ENCODE measurements at places on chromosomes 5 and 9. TPM values are rescaled to one million over a fixed set of nuclear protein-coding genes. Genes with fewer than 3 reads are reported as not detected.

GRCh38 chr9:4366591-4367330, 66.9 kb upstream of the GLIS3 start:
- no peak for DNase-seq

DNA sequence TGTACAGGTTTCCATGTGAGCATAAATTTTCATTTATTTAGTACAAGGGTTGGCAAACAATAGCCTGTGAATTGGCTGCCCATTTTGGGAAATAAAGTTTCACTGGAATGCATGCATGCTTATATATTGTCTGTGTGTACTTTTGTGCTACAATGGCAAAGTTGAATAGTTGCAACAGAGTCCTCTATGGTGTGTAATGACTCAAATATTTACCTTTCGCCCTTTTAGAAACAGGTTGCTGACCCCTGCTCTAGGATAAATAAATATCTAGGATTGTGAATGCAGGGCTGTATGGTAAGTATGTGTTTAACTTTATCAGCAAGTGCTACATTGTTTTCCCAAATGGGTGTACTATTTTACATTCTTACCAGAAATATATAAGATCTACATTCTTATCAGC, 47.2 kb downstream of the XRCC4 start:
- no peak for DNase-seq

The RASEF gene
- total RNA-seq = not detected

The DMRT2 gene
- total RNA-seq = not detected

- no peak for DNase-seq
Measured at GRCh38 chr9:105475302-105475701, 27.5 kb downstream of the FSD1L start.

GRCh38 chr9:99743006-99743405, 78.7 kb upstream of the NR4A3 start:
- DNase-seq = no peak

DNA sequence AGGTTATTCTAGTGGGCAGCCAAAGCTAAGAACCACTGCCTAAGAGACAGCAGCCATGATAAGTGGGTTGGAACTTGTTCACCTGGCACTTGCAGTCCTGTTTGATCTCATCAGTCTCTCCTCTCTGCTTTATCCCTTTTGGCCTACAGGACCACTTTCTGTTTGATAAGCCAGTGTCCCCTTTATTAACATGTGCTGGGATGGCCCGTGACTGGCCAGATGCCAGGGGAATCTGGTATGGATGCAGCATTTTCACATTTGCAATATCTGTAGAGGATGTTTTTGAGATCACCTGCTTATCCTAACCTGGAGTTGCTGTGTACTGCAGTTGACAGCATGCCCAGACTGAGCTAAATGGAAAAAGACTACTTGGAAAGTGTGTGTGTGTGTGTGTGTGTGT, 23.6 kb downstream of the CKMT2 start:
- DNase-seq = no peak

The TCF7 gene
- total RNA-seq = 0.57 TPM

DNA sequence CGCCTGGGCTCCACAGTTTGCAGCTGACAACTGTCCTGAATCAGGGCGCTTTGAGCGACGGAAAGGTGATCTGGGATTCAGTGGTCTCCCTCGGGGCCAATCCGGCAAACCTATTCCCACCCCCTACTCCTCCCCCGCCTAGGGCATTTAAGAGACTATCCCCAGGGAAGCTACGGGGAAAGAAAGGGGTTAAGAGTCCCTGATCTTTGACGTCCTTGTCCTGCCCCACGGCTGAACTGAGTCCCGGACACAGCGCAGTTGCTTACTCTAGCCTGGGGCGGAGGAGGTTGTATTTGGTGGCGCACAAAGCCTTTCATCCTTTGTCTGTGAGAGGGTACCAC, 3.4 kb downstream of the RORB start:
- DNase-seq = no peak

- DNase-seq = no peak
Measured at GRCh38 chr9:19379283-19379682, 753 bp downstream of the RPS6 start.

The NMUR2 gene
- total RNA-seq = not detected

The FAM169A gene
- total RNA-seq = 2.7 TPM

- DNase-seq = no peak
Measured at GRCh38 chr5:500491-500890, 23.8 kb downstream of the SLC9A3 start.

The MCC gene
- 14.0 TPM for total RNA-seq

The ZDHHC21 gene
- total RNA-seq = 9.5 TPM

The FAXDC2 gene
- total RNA-seq = 25.7 TPM

DNA sequence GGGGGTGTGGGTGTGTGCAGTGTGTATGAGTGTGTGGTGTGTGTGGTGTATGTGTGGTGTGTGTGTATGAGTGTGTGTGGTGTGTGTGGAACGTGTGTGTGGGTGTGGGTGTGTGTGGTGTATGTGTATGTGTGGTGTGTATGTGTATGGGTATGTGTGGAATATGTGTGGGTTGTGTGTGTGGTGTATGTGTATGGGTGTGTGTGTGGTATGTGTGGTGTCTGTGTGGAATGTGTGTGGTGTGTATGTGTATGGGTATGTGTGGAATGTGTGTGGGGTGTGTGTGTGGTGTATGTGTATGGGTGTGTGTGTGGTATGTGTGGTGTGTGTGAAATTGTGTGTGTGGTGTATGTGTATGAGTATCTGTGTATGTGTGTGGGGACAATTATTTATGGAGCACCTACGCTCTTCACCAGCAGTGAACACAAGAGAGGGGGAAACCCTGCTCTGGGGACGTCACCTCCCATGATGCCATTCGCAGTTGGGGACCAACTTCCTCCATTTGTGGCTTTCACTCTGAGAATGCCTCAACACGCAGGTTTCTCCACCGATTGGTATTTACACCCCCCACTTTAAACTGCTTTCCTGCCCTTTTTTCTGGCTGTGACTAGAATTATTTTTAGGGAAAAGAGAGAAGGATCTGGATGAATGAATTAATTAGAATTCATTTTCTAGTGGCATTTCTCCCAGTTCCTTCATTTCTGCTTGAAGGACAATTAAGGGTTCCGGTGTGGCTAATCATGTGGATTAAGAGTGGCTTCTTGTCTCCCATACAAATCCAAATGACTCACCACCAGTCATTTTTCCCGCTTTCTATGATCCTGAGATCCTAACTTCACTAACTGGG, 238.1 kb downstream of the ROR2 start:
- no peak for DNase-seq

The LEAP2 gene
- total RNA-seq = 0.78 TPM

Data from osteocyte (in vitro differentiated cells).